ENCODE measurements at places on chromosomes 13 and 19. TPM values are rescaled to one million over a fixed set of nuclear protein-coding genes. Genes with fewer than 3 reads are reported as not detected.

The ZNF418 gene
- 3.2 TPM for total RNA-seq

The HAUS5 gene
- total RNA-seq: 24.0 TPM

The OR7A10 gene
- total RNA-seq: not detected

The ZNRF4 gene
- not detected for total RNA-seq

The LYPD5 gene
- not detected for total RNA-seq

The OBI1 gene
- 3.5 TPM for total RNA-seq

The DCT gene
- total RNA-seq: 0.28 TPM

The TNFAIP8L1 gene
- total RNA-seq: 4.3 TPM

The ELSPBP1 gene
- total RNA-seq: not detected

The APOC1 gene
- not detected for total RNA-seq

The ZNF440 gene
- 6.4 TPM for total RNA-seq

DNA sequence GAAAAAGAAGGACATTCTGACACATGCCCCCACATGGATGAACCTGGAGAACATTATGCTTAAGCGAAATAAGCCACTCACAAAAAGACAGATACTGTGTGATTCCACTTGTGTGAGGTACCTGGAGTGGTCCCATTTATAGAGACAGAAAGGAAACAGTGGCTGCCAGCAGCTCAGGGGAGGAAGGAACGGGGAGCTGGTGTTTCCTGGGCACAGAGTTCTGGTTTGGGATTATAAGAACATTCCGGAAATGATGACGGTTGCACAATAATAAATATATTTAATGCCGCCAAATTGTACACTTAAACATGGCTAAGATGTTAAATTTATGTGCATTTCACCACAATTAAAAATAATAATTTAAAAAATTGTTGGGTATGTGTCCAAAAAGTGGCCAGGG is 33.0 kb downstream of the SERP2 start:
- DNase-seq: no peak

DNA sequence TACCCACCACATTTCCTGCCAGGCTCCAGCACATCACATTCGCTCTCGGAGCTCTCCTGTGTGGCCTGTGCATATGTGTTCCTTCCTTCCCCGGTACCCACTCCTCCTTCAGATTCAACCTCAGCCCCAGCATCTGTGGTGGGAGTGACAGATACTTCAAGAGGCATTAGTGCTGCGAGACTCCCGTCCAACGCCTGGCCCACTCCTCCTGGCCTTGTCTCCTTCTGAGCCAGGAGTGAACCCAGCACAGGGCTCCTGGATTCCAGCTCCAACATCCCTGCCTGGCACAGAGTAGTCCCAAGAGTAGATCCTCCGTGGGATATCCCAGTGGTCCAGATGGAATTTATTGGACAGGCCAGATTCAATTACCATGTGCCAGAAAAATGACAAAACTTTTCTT is 55.9 kb downstream of the SACS start:
- DNase-seq: no peak

- DNase-seq: no peak
These were observed 33.1 kb downstream of the CAPN12 start for GRCh38 chr19:38710928-38711725.

- DNase-seq: no peak
These were observed 20.3 kb downstream of the LYL1 start for GRCh38 chr19:13082192-13083007.

DNA sequence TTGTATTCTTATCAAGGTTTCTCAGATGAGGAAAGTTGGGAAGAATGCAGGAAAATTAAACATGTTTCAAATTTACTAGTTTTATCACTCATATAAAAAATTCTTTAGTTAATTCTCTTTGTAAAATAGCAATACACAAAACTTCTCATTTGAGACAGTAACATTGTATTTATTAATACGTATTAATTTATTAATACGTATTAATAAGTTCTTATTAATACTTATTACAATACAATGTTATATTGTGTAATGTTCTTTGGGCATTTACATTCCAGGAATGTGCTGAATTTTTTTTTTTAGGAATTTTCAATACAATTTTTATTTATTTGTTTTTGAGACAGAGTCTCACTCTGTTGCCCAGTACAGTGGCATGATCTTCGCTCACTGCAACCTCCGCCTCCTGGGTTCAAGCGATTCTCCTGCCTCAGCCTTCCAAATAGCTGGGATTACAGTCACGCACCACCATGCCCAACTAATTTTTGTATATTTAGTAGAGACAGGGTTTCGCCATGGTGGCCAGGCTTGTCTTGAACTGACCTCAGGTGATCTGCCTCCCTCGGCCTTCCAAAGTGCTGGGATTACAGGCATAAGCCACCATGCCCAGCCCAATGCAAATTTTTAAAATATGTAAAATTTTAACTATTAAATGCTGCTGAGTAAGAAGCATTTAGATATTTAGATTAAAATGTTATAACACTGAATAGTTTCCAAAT is 31.6 kb downstream of the MBNL2 start:
- DNase-seq: no peak

GRCh38 chr13:90999401-90999800 is 348.1 kb upstream of the MIR17HG start:
- no peak for DNase-seq

GRCh38 chr13:109783815-109784589 is 2.4 kb downstream of the IRS2 start:
- DNase-seq: no peak

GRCh38 chr19:34994643-34995541 is 5.2 kb upstream of the GRAMD1A start:
- DNase-seq: no peak

DNA sequence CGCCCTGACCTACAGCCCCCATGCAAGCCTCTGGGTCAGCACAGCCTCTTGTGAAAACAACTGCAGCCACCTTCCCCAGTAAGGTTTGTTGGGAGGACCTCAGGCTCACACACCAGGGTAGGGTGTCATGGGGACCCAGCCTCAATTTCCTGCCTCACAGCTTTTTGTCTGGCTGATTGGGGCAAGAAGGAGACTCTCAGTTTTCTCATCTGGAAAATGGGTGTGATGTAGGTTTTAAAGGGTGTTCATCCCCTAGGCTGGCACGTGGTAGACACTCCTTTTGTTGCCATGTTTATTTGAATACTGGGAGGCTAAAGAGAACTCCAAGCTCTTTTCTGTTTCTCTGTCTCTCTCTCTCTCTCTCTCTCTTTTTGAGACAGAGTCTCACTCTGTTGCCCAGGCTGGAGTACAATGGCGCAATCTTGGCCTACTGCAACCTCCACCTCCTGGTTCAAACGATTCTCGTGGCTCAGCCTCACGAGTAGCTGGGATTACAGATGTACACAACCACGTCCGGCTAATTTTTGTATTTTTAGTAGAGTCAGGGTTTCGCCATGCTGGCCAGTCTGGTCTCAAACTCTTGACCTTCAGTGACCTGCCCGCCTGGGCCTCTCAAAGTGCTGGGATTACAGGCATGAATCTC is 18.2 kb upstream of the PLAUR start:
- DNase-seq: no peak

- no peak for DNase-seq
These were observed 10.6 kb downstream of the ABHD17A start for GRCh38 chr19:1874554-1875185.

DNA sequence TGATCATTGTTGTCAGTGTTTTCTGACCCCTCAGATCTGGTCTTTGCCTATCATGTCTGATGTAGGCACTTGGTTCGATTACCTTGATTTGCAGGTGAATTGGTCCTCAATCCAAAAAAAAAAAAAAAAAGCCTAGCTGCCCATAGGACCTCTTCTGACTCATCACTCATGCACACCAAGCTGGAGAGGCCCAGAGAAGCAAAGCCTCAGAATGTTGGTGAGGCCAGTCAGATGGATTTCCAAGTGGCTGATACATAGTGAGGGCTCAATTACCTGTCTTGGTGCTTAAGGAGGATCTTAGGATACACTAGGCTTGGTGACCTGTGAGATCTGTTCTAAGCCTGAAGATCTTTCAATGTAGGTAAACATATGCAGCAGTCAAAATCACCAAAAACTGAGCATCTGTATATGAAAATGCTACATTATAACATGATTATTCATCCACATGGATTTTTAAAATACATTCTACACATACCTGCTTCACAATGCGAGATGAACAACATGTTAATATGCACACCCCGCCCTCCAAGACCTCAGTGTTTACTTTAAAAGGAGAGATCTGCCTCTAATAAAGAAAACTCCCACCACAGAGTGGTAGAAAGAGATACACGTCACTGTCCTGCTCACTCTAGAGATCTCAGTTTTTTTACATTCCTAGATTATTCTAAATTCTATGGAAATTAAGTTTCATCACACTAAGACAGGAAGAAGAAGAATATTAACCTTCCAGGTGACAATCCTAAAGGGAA is 79.9 kb upstream of the RAP2A start:
- no peak for DNase-seq

- no peak for DNase-seq
These were observed 24.4 kb upstream of the CSNK1A1L start for GRCh38 chr13:37129866-37130265.

DNA sequence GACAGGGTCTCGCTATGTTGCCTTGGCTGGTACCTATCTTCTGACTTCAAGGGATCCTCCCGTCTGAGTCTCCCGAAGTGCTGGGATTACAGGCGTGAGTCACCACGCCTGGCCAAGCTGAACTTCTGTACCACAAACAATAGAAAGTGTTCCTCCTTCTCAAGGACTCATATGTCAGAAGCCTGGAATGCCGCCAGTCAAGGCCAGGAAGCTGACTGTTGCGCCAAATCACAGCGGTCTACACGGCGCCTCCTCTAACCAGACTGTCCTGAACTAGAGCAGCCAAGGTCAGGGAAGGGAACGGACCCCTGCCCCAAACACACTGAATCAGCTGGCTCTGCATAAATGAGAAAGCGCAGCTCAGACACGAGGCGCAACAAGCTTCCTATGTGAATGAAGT is 14.6 kb downstream of the RAB20 start:
- no peak for DNase-seq

GRCh38 chr19:17762505-17763229 is 11.4 kb downstream of the FCHO1 start:
- no peak for DNase-seq

GRCh38 chr19:8618751-8619150 is 8.2 kb upstream of the ADAMTS10 start:
- no peak for DNase-seq

GRCh38 chr19:15260939-15261338 is 28.7 kb upstream of the EPHX3 start:
- DNase-seq: no peak

DNA sequence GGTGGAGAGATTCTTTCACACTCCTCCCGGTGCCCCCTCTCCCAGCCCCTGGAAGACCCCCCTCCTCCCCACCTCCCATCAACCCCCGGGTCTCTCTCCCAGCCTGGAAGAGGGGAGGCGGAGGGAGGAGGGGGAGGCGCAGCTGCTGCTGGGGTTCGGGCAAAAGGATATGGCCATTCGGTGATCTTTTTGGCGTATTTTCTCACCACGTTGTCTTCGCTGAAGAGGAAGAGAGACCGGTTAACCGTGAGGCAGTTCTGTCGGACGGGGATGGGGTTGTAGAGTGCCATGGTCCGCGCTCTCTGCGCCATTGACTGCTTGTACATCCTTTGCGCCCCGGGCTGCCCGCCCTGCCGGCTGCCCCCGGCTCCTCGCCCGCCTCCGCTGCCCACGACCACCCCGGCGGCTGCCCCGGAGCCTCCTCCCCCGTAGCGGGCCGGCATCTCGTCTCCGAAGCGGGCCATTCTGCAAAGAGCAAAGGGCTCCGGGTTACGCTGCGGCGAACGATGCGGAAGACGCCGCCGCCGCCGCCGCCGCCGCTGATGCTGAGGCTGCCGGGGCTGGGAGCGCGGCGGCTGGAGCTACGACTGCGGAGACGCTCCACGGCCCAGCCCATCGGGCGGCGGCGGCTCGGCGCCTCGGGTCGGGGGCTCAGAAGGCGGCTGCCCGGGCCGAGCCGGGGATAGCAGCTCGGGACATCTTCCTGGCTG is 363 bp downstream of the CACNA1A start:
- no peak for DNase-seq

GRCh38 chr13:80814541-80814940 is 473.6 kb upstream of the SPRY2 start:
- DNase-seq: no peak

GRCh38 chr13:25800523-25800922 is 251.3 kb downstream of the SHISA2 start:
- DNase-seq: no peak

DNA sequence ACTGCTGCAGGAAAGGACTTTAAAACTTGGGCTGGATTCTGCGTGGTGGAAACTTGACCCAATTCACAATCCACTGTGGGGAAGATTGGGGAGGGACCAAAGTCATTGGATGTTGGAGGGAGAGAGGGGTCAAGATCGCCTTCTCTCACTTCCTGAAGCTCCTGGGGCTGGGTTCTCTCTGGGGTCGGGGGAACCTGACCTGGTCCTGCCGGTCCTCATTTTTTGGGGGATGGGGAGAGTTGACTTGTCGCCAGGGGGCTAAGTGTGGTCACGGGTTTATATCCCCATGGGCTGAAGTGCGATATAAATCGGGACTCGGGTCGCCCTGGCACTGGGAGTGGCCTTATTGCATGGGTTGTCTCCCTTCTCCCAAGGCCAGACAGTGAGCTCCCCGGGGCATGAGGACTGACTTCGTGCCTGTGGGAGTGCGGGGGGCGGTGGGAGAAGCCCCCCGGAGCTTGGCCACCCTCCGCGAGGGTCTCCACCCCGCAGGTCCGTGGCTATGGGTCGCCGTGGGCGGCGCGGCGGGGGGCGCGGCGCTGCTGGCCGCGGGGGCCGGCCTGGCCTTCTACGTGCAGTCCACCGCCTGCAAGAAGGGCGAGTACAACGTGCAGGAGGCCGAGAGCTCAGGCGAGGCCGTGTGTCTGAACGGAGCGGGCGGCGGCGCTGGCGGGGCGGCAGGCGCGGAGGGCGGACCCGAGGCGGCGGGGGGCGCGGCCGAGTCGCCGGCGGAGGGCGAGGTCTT is 6.3 kb downstream of the ICAM5 start:
- no peak for DNase-seq

GRCh38 chr19:3367628-3368440 is 1.5 kb downstream of the NFIC start:
- no peak for DNase-seq

- DNase-seq: no peak
These were observed 53.0 kb upstream of the FBXL3 start for GRCh38 chr13:77079902-77080413.

GRCh38 chr13:78020861-78021260 is 102.2 kb upstream of the EDNRB start:
- no peak for DNase-seq

DNA sequence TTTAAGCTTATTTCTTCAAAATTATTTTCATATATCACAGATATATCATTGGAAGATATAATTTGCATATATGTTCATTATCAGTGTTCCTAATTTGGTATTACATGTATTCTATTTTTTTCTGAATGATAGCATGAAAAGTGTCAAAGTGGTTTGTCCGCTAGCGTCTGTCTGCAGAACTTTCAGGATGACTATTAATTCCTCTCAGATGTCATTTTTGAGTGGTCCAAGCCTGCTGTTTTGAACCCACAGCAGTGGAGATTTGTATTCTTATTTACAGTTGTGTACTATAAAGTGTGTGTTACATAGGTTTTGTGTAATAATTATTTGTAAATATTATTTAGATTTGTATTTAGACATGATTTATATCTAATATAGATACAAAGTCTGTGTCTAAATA is 8.5 kb downstream of the UTP14C start:
- no peak for DNase-seq
